ENCODE measurements at places on chromosomes 3 and 15.
A peak's percentile ranks its signal among the peaks of the same experiment; 100 is the strongest.

DNA sequence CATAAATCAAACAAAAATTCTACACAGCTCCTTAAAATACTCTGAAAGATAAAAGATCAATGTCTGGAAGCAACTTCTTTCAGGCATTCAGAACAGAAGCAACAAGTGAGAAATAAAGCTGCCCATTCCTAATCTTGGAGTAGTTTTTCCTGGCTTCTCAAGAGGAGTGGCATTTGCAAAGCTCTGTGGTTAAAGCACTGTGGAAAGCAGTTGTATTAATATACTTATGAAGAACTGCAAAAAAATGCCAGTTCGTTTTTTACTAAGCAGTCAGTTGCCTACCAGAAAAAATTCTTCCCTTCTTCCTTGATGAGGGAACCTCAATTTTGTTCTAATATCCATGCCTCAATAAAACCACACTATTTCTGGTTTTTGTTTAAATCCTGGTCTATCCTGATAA, 197.8 kb downstream of the TNIK start:
- DNase-seq, result no peak

DNA sequence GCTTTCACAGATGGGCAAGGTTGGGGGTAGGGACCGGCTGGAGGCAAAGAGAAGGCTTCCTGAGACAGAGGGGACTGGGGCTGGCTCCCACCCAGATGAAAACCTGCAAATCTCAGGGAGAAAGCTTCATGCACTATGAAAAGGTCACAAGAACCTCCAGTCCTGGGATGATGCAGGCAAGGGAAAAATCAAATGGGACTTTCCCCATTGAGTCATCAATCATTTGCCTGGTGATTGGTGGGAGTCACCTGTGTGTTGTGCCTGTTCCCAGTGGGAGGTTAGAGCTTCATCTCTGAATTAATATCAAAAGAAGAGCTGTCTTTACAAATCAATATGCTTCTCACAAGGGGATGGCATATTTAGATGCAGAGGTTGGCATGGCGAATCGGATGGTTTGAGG, 49.9 kb downstream of the CACNA1D start:
- no peak for DNase-seq

GRCh38 chr15:77630956-77631744, 1.6 kb downstream of the LINGO1 start:
- DNase-seq, result no peak

- no peak for DNase-seq
Observed at GRCh38 chr3:54157860-54158259, 35.5 kb downstream of the CACNA2D3 start.

- DNase-seq, result no peak
Observed at GRCh38 chr3:123378409-123378915, 70.4 kb downstream of the ADCY5 start.

- no peak for DNase-seq
Observed at GRCh38 chr15:52503788-52504496, 24.7 kb downstream of the MYO5A start.

GRCh38 chr3:190718671-190719070, 143.8 kb downstream of the GMNC start:
- DNase-seq, result no peak

DNA sequence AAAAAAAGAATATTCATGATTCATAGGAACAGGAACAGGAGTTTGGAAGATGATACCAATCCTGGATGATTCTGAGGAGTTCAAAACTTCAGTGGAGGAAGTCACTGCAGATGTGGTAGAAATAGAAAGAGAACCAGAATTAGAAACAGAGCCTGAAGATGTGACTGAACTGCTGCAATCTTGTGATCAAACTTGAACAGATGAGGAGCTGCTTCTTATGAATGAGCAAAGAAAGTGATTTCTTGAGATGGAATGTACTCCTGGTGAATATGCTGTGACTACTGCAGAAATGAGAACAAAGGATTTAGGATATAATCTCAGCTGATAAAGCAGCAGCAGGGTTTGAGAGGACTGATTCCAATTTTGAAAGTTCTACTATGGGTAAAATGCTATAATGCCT, 72.7 kb downstream of the GSK3B start:
- no peak for DNase-seq

GRCh38 chr3:50213373-50213772, 8.3 kb downstream of the SLC38A3 start:
- DNase-seq, result no peak

DNA sequence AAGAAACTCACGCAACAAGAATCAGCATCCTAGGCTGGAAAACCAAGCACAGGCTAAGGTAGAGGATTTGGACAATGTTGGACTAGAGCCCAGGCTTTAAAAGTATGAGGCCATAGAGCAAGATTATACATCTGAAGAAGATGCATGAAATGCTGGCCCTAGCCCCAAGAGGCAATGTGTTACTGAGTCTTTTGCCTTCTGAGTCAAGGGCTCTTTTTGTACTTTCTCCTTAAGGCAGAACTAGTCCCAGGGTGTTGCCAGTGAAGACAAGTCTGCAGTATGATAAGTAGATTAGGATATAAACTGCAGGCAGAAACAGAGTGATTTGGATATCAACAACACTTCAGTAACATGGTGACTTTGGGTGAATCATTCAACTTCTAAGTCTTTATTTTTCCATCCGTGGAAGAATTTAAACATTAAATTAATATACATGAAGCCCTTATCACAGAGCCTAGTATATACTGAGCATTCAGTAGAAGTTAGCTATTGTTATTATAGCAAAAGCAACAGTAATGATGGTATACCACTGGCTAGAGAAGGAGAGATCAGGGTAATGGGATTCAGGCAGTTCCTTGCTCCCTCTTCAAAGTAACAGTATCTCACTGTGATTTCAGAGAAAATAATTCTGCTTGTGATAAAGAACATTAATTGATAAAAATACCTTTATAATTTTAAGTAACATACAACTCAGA, 99.9 kb upstream of the MLF1 start:
- no peak for DNase-seq

DNA sequence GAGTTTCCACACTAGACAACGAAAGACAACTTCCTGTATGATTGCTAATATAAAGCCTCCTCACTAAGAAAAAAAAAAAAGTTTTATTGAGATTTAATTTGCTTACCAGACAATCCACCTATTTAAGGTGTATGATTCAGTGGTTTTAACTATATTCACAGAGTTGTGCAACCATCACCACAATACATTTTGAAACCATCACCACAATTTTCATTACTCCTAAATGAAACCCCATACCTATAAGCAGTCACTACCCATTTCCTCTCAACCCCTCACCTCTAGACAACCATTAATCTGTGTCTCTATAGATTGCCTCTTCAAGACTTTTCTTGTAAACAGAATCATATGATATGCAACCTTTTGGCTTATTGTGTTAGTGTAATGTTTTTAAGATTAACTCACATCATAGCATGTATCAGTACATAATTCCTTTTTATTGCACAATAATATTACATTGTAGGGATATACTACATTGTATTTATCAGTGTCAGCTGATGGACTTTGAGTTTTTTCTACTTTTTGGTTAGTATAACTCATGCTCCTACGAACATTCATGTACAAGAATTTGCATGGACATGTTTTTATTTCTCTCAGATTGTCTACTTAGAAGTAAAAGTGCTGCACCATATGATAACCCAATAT, 339.7 kb downstream of the NLGN1 start:
- no peak for DNase-seq

GRCh38 chr3:178458313-178459037, 77.8 kb upstream of the KCNMB2 start:
- no peak for DNase-seq

- DNase-seq, result no peak
Observed at GRCh38 chr3:85930718-85931117, 971.9 kb downstream of the CADM2 start.

- DNase-seq, result no peak
Observed at GRCh38 chr3:112693186-112693585, 52.2 kb upstream of the CCDC80 start.

GRCh38 chr3:45426161-45426560, 37.8 kb downstream of the LARS2 start:
- DNase-seq, result no peak

DNA sequence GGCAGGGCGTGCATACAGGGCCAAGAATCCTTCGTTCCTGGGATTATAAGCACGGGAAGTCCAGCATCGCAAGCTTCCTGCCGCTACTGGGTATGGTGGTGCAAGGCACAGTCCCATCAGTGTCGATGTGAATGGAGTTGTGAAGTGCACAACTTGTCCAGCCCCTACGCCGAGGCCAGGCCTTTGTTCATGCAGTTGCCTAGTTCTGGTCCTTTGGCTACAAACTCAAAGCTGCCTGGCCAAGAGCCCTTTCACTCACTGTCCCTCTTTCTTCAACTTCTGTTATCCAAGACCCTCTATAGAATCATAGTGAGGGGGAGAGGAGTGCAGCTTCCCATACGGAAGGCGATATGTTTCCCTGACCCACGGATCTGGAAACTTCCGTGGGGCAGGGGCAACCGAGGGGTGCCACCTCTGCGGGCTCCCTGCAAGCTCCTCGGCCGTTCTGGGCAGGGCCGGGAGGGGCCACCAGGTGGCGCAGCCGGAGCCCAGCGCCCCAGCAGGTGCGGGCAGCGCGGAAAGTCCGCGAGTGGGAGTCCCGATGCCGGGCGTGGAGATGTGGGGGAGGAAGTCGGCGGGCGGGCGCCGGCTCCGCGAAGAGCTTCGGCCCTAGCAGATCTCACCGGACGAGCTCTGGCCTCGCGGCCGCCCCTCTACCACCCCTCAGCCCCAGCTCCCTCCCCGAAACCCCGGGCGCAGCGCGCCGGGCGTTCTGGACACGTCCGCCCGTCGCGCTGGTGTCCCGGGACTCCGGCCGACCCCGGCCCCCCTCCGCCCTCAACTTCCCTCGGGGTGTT, 693 bp downstream of the RASGRP1 start:
- DNase-seq, result peak; percentile 74

DNA sequence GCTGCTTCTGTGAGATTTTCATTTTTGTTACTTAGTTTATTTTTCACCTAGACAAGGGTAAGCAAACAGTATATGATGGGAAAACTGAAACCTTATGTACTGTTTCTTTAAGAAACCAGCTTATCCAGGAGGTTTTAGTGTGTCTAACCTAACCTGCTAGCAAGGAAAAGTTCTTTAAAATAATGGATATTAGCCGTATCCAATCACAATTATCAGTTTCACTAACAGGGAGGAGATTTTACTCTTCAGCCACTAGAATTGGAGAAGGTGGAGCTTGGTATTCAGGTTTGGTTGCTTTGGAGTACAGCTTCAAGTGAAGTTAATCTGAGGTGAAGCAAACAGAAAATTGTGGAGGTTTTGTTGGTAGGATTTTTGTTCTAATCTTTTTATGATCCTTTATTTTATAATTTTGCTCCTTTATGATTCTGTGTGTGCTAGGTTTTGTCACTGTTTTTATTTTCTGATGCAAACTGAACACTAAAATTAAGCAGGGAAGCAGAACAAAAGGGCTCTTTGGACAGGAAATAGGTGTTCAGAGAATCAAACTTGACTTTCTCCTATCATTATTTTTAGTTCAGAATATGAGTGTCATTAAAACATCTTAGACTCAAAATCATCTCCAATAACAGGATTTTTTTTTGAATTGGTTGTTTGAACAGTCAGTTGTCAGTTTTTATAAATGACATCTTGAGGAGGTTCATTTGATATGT, 13.0 kb downstream of the ZFAND6 start:
- DNase-seq, result no peak

DNA sequence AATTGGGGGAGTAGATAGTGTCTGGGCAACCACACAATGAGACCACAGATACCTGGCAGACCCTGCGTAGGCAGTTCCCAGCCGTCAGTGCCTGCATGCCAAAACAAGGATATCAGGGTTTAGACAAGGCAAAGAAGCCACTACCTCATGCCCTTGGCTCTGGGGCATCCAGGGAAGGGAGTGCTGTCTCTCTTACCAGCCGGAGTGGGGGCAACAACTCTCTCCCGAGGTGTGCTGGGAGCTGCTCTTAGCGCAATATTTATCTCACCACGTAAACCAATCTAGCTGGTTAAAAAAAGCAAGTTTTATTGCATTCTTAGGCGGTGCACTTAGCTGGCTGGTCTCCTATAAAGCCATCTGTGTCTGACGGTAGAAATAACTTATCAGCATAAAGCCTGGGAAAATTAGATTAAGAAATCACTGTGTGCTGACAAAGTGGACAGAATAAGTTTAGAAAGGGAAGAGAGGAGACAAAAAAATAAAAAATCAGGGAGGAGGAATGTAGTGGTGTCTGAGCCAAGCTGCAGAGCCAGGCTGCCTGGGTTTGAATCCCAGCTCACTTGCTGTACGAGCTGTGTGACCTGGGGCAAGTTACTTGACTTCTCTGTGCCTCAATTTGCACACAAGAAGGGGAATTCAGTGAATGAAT, 273.2 kb downstream of the PDZRN3 start:
- no peak for DNase-seq

DNA sequence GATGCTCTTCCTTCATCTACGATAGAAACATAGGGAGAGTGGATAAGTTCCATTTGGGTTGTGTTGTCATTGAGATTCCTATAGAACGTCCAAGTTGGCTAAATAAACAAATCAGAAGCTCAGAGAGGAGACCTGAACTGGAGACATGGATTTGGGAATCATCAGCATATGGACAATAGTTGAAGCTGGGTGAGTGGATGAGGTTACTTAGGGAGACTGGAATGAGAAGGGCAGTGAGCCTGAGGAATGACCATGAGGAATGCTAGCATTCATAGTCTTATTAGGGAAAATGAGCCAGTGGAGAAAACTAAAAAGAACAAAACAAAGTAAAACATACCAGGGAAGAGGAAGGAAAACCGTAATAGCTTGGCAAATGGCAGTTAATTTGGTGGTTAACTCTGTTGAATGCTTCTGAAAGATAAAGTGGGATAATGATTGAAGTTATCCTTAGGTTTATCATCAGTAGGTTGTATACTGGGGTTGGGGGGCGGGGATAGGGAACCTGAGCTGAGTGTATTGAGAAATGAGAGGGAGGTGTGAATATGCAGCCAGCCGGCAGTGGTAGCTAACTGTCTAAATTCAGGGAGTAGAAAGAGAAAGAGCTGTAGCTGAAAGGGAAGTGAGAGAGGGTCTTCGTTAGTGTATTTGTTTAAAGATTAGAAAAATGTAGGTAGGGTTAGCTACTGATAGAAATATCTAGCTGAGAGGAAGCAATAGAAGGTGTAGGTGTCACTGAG, 74.6 kb downstream of the ARHGEF26 start:
- no peak for DNase-seq

- no peak for DNase-seq
Observed at GRCh38 chr3:133928136-133928893, 32.6 kb upstream of the RAB6B start.

DNA sequence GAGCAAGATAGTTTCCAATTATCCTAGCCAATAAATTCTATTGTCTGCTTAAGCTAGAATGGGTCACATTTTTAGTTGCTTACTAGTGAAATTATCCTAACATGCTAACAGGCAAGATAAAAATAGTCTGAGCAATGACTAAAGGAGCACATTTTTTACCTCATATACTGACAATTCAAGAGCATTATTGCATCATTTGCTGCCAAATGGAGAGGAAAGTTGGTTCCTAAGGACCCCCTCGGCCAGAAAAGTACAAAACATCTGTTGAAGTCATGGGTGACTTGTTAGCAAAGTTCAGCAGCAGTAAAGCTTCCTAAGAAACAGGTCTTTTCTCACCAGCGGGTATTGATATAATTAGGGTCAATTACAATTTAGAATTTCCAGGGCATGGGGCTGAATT, 1001.0 kb downstream of the FHIT start:
- DNase-seq, result no peak

- no peak for DNase-seq
Observed at GRCh38 chr3:142782616-142783015, 58.8 kb downstream of the TRPC1 start.

GRCh38 chr3:132874701-132875100, 152.5 kb upstream of the NPHP3 start:
- DNase-seq, result no peak

All from activated CD4-positive, CD25-positive, alpha-beta regulatory T cell treated with anti-CD3 and anti-CD28 coated beads, Interleukin-2, amount 50 U/mL, for 16 hours (primary cell).